ENCODE measurements at places on chromosomes 12 and 14.

GRCh38 chr12:93595351-93595750 is 22.9 kb downstream of the SOCS2 start:
- no peak for DNase-seq

DNA sequence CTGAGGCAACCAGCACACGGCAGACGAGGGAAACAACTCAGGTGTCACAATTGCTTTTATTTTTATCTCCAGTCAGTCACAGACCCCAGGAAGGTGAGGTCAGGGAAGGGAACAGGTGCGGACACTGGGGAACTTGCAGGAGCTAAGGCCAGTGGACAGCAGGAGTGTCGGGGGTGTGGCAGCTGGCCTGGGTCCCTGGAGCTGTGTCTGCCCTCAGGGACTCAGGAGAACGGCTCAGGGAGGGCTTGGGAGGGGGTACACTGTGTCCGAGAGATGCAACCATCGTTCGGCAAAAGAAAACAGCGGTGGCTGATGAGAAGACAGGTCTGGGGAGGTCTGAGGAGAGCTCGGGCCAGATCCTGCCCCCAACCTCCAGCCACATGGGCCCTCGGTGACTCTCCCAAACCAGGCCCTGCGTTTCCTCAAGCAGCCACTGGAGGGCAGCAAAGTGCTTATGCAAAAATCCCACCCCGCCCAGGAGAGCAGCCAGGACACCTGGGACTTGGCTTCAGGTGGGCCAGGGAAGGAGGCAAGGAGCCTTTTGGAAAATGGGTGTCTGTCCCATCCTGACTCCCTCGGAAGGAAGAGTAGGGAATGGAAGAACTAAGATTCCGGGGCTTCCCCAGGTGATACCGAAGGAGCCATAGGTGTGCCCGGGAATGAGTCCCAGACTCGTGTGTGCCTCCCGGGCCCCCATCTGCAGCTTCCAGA is 24.1 kb upstream of the BCDIN3D start:
- no peak for DNase-seq

DNA sequence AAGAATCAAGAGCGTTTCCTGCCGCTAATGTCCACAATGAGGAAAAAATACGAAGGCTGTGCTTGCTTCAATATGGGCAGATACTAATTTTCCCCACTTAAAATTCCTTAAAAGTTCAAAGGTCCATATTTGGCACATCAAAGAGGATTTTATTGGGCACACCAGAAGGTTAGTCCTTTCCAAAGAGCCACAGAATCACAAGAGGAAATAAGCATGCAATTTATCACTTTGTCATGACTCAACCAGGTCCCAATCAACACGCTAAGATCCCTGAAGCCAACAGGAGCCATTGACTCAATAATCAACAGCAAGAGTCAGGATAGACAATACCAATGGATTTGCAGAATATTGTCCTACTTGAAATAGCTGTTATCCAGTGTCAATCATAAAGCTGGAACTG is 80.6 kb downstream of the MAP1LC3B2 start:
- DNase-seq, result no peak

- no peak for DNase-seq
Observed at GRCh38 chr12:93979189-93979588, 169.2 kb upstream of the PLXNC1 start.

- DNase-seq, result no peak
Observed at GRCh38 chr12:484096-484495, 24.4 kb downstream of the B4GALNT3 start.

- no peak for DNase-seq
Observed at GRCh38 chr12:69052613-69053408, 119.8 kb upstream of the CPM start.

DNA sequence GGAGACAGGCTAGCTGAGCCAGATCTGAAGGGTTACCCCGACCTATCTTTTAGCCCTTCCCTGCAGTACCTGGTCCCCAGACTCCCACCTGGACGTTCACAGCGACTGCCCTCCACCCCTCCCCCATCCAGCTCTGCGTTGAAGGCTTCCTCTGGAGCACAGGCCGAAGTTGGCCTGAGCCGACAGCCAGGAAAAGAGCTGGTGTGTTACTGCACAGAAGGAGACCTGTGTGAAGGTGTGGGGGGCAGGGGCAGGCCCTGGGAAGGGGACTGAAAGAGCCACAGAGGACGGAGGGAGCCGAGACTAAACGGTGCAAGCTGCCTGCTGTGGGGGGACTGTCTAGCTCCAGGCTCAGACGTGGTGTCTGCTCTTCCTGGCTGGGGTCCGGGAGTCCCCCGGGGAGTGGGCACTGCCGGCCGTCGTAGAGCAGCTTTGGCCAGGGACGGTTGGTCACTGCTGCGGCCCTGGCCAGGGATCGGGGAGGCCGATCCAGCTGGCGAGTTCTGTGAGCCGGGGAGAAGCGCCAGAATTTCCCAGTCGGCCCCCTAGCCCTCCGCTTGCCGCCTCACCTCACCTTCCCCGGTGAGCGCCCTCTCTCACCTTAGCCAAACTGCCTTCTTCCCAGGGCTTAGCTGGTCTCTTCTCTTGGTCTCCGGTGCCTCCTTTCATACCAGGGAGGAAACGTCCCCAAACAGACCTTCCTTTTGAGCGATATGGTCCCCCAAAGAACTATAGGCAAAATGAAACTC is 899 bp upstream of the COL2A1 start:
- DNase-seq, result no peak

DNA sequence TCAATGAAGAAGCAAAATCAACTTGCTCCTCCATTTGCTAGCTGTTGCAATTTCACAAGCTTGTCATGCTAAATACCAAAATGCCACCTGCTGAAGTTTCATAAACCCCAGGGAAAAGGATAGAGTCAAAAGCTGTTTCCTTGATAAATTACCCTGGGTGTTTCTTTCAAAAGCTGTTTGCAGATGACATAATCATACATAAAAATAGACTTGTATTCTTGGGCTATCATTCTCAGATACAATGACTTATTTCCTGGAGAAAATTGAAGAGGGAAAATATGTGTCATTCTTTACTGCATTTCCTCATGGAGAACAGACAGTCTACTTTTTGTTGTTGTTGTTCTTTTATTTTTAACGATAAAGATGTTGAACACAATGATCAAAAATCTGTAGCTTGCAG is 119.2 kb downstream of the GALC start:
- no peak for DNase-seq

GRCh38 chr14:24903337-24903736 is 146.6 kb downstream of the STXBP6 start:
- DNase-seq, result no peak

DNA sequence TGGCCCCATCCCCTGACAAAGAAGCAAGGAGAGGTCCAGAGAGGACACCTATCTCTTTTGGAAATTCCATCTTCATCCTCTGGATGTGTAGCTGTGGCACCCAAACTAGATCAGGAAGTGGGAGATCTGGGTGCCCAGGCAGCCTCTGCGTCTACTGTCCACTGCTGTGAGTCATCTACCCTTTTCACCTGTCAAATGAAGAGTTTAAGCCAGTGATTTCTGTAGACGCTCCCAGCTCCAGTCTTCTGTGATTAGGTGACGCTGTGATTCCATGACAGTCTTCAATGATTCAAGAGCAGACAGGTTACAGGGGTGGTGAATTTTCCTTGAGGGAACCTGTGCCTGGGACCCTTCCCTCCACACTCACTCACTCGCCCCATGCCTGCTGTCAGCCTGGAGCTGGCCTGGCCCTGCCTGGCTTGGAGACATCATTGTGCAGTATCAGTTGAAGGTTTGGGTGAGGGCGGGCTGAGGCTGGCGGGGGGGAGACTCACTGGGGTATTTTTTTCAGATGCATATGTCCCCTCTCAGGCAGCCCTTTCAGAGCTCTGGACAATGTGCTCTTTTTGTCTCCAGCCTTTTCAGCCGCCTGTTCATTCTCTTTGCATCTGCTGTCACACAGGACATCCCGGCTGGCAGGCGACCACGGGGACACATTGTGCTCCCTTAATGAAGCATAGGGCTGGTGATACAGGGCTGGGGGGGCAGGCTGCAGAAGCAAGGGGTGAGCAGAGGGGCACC is 56.8 kb upstream of the PARP11 start:
- DNase-seq, result no peak

DNA sequence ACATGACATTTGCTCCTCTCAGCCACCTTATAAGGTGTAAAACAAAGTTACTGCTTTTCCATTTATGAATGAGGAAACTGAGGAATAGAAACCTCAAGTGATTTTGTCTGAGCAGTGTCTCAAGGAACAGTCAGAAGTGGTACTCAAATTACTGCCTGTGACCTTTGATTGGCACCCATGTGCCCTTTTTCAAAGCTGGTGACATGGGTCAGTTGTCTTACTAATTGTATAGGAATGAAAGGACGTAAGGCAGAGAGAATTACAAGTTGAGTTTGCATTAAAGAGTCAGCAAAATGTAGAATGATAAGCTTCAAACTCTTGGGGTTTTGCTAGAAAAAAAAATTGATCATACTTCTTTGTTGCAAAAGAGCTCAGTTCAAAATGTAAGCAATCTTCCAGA is 129.1 kb downstream of the GTF2A1 start:
- DNase-seq, result no peak

DNA sequence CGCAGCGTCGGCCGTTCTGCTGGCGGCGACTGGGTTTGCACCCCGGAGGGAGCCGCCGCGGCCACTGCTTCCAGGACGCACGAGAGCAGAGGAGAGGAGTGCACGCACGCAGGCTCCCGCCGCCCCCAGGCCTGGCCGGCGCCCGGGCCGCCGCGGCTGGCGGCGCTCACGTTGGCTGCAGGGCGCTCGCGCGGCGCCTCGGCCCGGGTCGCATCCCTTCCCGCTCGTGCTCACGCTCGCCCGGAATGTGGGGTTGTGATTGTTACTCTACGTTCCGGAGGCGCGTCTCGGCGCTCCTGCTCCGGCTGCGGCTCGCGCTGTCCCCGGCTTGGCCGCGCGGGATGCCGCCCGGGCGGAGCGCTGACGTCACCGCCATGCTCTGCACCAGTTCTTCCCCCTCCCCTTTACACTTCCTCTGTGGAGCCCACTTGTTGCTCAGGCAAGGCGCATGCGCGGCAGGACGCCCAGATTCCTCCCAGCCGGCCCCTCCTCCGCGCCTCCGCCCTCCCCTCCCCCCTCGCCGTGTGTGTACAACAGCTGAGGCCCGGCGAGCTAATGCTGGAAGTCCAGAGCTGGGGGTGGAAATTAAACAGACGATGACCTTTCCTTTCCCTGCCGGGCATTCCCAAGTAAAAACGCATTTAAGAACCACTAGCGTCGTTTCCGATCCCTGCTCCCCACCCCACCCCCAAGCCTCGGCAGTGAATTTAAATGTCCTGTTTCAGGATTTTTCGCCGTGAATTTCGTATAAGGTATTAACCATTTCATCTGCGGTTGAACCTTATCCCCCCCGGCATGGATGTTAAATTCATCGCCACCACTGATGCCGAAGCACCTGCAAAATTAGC is at the start of gene IRF2BPL:
TSS of gene IRF2BPL (minus strand) at position 325 of the 848 bp plus-strand sequence. CDS start 916 bp downstream, outside the sequence.
- DNase-seq, result peak; percentile 92

DNA sequence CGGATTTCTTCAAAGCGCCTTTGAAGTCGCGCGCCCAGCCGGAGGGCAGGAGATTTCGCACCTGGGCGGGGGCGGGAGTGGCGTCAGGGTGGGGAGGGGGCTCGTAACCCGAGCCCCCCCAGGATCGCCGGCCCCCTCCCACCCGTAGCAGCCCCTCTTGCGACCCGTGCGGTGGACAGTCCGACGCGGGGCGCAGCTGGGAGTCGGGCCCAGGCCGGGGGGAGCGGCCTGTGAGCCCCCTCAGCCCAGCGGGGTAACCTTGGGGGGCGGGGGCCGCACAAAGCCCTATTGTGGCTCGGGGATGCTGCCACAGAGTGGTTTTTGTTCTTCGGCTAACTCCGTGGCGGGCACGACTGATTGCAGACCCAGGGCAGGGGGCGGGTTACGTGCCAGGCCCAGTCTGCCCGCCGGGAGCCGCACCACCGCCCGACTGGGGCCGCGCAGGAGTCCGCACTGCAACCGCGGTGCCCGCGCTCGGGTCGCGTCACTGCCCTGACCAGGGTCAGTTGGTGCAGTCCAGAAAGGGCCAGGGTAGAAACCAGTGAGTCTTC is 4.2 kb upstream of the AAAS start:
- DNase-seq, result no peak

DNA sequence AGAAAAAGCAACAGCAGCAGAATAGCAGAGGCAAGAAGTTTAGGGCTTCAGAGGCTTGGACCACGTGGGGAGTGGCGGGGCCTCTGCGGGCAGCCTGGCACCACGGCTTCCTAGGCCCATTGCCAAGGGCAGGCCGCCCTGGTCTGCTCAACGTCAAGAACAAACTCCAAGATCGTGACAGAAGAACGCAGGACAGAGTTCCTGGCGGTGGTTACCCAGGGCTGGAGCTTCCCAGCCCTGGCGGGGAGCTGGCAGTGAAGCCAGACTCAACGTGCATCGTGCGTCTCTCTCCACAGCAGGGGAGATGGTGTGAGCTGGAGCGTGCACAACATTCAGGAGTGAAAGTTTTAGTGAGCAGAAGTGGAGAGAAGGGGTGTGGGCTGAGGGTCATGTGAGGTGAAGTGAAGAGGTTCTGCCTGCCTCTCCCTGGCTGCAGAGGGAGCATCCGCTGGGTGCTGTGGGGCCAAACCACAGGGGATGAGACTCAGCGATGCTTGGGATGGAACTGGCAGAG is 13.9 kb upstream of the CACNA2D4 start:
- DNase-seq, result no peak

DNA sequence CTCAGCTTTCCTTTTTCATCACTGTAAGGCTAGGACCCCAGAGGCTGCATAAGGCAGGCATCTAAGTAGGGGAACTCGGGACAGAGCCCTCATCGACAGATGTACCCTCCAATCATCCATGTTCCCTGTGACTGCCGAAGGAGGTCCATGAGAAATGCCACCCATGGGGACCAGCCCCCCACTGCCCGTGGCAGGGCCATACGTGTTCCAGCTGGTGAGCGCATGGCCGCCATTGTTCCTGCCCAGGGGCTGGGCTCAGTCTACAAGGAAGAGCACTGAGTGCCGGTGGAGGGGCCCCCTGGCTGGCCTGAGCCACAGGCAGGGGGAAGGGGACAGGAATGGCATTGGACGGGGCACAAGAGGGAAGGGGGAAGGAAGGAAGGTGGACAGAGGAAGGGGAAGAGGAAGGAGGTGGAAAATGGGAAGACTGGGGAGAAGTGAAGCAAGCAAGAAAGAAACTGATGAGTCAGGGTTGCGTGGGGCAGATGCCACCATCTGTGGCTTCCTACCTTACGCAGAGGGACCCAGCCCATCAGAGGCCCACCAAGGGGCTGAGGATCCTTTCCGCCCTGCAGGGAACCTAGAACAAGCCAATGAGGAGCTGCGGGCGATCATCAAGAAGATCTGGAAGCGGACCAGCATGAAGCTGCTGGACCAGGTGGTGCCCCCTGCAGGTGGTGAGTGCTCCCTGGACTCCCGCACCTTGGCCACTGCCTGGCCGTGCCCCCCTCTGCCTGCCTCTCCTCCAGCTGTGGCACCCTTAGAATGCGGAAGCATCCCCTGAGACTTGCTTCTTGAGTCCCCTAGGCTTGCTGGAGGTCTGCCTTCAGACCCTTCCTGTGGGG is 120.6 kb upstream of the FKBP4 start:
- DNase-seq, result no peak

DNA sequence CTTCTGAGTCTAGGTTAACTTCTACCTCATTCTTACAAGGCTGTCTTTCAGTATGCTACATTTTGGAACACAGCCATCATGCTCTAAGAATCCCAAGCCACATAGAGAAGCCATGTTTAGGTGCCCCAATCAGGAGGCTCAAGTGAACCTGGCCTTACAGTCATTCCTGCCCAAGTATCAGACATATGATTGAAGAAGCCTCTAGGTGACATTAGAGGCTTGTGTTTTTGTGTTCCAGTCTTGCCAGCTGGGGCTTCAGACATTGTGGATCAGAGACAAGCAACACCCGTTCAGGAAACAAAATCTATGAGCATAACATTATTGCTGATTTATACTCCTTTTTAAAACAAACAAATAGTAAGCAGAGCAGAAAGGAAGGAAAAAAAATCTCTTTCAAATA is 8.1 kb upstream of the SLC16A7 start:
- no peak for DNase-seq

Data from NCI-H524 treated with DMSO at 0.1 percent for 48 hours (cell line).